NCI-H526 (cell line): ENCODE measurements at places on chromosomes 7 and 10.

GRCh38 chr10:88474884-88475844 lies 108.0 kb downstream of the RNLS start:
- DNase-seq: peak; percentile 36

DNA sequence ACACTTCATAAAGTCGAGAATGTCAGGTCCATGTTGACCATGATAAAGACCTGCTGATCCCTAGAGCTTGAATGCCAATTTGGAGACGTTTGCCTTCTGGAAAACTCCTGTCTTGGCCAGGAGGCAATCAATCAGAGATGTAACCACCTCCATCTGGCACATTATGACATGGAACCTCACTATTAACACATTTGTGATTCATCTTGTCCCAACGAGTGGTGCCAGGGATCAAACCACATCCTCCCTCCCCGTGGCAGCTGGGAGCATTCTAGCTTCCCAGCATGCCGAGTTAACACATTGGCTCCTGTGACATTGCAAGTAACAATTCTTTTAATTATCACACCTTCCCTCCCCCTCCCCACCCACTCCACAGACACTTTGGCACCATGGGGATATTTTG lies 84.0 kb upstream of the PPP1R17 start:
- no peak for DNase-seq

DNA sequence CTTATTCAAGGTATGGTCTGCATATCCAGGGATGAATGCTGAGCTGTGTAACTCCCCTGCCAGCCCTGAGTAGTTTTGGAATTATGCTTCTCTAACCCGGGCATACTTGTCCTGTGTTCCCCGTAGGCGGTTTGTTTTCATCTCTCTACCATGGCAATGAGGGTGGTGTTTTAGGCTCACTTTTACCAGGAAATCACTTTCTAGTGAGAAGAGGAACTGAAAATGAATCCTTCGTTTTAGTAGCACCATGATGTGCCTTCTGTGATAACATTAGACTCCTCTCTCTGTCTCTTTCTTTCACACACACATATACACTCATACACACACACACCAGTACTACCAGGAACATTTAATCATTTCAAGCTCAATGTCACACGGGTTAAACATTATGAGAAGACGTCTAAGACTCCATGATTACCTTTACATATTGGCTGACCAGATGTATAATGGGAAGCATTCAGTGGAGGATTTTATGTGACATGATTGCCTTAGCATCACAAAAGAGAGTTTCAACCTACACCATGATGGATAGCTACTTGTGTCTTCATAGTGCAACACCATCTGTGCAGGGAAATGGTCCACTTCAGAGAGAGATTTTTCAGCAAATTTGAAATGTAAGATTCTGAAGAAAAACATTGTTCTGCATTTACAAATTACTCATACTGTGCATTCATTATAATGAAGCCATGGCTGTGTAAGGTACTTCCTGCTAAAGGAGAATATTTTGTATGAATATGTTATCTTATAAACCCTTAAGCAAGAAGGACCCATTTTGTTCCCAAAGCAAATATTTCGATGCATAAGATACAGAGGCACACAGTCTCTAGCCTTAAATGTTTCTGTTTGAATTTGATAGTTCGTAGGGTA lies 31.0 kb upstream of the PFKP start:
- DNase-seq: no peak

DNA sequence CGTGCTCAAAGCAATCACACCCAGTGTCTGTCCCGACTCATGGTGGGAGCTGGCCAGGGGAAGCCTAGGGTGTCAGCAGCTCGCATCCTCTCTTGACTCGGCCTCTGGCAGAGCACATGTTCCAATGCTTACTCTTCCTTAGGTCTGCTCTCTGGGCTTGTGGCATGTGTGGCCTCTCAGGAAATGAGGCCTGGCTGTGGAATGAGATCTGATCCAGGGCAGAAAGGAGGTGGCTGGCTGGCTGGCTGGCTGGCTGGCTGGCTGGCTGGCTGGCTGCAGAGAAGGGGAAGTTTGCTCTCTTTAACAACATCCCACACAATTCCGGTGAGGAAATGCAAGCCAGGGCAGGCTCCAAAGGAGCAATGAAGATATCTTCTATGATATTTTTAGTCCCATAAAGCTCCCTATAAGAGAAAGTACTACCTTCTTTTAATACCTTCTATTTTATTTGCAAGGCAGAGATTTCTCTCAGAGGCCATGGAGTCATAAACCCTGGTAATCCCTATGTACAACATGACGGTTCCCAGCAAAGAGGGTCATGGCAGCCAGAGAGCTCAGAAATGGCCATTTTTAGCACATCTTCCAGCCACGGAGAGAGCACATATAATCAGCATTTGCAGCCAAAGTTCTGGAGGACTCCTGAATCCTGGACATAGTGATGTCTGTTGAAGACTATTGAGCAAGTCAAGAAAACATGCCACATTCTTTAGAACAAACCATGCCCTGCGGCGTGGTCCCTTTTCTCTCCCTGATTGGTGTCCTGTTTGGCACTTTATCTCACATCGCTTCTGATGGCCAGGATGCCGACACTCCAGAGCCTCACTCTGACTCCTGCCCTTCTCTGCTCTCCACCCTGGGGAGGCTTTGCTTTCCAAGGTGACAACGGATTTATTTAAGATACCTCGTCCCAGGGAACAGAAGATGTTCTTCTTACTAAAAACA lies 153.7 kb downstream of the FANK1 start:
- DNase-seq: no peak

DNA sequence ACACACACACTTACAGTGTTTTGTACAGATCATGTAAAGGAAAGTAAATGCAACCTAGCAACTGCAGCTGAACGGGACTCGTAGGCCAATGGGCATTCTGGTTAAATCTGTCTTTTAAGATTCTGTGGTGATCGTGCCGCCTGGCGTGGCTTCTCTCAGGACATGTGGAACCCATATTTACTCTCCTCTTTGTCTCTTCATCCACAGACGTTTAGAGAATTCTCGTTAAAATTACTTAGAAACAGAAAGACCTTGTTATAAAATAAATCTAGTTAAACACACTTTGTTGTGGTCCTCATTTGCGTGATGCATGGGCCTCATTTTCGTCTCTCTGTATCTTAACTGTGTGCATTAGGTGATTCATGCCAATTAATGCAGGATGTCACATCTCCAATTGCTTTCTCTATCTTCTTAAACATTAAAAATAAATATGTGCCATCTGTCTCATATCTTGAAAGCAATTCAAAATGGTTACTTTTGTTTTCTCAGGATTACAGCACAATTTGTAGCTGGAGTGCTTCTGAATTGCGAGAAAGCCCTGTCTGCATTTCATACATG lies 11.5 kb downstream of the KLF6 start:
- DNase-seq: no peak

DNA sequence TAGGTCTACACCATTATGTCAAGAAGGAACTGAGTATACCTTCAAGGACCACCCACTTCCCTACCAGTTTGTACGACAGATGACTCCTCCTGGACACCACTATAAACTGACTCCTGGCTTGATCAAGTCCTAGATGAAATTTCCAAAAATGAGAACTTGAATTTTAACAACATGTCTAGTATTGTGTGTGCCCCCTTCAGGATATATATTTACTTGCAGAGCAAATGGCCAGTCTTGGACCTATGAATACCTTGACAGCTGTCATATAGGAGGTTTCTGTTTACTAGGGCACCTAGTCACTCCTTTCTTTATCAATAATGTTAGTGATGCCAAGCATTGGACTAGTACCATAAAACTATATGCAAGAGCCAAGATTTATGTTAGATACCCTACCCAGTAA lies 94.1 kb upstream of the TMEM26 start:
- no peak for DNase-seq

GRCh38 chr10:86372119-86372783 lies 5.7 kb upstream of the GRID1 start:
- DNase-seq: no peak

- no peak for DNase-seq
Observed at GRCh38 chr10:780536-781524, 91.4 kb upstream of the DIP2C start.

DNA sequence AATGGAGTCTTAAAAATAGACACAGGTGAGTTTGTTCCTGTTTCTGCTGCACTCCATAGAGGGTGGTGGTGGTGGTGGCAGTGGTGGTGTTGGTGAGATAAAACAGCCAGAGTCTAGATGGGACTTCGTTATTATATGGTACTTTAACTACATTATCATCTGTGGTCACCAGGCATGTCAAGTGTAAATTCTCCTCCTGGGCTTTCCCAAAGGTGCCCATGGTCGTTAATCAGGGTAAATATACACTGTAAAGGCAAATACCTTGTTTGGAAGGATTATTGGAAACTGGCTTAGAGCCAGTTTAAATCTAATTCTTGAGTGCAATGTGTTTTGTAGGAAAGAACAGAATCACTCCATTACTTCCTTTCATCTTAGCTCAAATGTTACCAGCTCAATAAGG lies 21.5 kb upstream of the COMMD3 start:
- no peak for DNase-seq

- DNase-seq: no peak
Observed at GRCh38 chr10:131920151-131920550, 19.3 kb downstream of the PPP2R2D start.

DNA sequence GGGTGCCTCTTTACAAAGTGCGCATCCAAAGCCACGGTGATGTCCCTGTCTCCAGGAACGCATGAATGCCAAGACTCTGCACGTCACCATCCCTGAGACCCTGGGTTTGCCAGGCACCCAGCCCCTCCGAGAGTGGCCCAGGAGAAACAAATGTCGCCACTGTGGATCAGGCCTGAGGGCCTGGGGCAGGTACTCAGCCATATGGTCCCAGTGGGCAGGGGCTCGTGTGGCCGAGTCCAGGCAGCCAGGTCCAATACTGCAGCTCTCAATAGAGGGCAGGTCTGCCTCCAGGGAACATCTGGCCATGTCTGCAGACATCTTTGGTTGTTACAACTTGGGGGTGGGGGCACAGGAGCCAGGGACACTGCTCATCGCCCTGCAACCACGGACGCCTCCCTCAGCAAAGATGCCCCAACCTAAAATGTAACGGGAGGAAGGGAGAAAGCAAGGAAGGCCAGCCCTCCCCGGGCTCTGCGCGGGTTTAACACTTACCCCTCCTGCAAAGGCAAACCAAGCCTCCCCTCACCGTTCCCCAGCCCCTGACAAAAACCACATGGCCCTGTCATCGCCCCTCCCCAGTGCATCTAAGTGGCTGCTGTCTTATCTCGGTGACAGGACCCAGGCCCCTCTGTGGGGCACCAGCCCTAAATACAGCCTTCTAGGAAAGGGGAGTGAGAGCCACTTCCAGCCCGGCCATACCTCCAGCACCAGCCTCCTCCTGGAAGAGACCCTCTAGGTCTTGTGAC lies 10.3 kb upstream of the PAPOLB start:
- no peak for DNase-seq

DNA sequence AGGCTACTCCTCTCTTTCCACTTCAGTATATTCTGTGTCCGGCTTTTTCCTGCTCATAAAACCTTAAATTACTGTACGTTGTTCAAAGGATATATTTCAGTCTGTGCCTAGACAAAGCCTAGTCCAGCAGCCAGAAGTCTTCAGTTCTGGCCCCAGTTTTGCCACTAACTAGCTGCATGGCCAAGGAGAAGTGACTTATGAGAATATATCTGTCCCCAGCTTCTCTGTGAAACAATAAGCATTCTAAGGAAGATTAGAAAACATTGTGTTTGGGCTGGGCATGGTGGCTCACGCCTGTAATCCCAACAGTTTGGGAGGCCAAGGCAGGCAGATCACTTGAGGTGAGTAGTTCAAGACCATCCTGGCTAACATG lies 105.0 kb upstream of the HDAC9 start:
- DNase-seq: no peak

DNA sequence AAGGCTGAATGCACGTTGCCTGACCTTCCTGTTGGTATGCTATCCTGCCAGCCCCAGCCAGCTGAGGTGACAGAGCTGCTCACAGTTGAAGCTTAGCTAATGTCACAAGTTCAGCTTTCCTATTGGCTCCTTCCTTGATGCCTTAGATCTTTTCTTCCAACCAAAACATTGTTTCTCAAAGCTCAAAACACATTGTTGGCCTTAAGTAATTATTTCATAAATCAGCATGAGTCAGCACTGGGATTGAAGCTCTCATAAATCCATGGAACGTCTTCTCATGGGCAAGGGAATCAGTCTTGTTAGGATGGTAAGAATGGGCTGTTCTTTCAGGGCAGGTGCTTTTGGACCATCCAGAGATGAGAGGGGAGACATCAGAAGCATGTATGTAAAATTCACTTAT lies 128.1 kb upstream of the SAMD8 start:
- no peak for DNase-seq

DNA sequence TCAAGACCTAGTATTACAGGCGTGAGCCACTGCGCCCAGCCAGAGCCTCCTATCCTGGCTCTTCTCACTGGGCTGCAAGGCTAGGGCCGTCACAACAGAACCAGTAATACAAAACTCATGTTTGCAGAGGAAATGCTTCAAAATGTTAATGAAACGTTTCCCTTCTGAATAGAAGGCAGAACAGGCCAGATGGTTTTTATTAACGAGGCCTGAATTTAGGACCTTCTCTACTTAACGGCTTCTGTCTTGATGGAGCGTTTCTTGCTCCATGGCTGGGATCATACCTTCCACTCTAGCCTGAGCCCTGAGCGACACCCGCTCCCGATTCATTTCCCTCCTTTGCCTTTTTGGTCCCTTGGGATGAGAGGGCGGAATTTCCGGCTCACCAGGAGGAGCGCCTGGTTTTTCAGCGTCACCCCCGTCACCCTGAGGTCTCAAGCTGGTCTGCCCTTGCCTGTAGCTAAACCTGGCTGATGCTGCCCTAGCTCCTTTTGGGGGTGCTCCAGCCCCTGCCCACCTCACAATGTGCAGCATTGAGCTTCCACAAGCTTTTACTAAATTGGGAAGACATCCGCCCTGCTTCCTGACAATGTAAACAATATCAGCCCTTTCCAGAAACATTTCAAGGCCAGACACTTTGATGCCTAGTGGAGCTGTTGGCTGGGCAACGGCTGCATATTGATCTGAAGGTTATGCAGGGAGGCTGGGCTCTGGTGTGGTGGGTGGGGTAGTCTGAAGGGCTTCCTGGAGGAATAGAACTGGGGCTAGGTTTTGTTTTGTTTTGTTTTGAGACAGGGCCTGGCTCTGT lies 5.2 kb downstream of the CLIP2 start:
- DNase-seq: peak; percentile 53

DNA sequence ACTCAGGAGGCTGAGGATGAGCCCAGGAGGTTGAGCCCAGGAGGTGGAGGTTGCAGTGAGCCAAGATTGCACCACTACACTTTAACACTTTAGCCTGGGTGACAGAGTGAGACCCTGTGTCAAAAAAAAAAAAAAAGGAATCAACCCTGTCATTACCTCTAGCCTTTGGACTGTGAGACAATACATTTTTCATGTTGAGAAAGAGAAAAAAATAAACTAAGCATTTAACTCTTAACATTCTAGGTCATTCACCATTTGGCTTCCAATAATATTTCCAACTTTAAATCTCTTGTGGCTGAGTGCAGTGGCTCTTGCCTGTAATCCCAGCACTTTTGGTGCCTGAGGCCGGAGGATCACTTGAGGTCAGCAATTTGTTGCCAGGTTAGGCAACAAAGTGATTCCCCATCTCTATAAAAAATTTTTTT lies 41.9 kb upstream of the TPST1 start:
- no peak for DNase-seq
